Cardiac atrium fibroblast (primary cell): ENCODE measurements at places on chromosomes 13 and 19. TPM values are rescaled to one million over a fixed set of nuclear protein-coding genes. Genes with fewer than 3 reads are reported as not detected.

The WDR88 gene
- not detected in 2 replicates for total RNA-seq

The FBN3 gene
- total RNA-seq = not detected in 2 replicates

The DCLK1 gene
- 3.2 and 10.0 TPM in 2 replicates for total RNA-seq

The GNA15 gene
- not detected in 2 replicates for total RNA-seq

The HS6ST3 gene
- not detected in 2 replicates for total RNA-seq

The RDH8 gene
- not detected in 2 replicates for total RNA-seq
